ENCODE measurements at places on chromosomes 12 and 14.
A peak's percentile ranks its signal among the peaks of the same experiment; 100 is the strongest.

- DNase-seq, result no peak
These were observed 333.4 kb upstream of the TBX3 start for GRCh38 chr12:115017346-115017745.

DNA sequence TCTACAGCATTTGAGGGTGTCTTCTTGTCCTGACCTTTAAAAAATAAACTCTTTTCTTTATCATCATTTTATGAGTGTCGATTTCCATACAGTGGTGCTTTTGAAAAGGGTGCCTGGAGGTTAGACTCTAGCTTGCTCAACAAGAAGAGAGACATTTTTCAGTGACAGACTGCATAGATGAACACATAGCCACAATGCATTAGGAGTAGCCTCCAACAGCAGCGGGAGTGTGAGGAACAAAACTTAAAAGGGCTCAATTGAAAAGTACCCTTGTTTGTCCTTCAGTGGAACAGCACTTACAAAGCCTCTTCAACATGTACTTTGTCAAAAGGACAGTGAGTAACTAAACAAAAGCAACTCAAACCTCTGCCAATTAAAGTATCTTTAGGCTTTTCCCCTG is 119.3 kb downstream of the SOX5 start:
- DNase-seq, result no peak

DNA sequence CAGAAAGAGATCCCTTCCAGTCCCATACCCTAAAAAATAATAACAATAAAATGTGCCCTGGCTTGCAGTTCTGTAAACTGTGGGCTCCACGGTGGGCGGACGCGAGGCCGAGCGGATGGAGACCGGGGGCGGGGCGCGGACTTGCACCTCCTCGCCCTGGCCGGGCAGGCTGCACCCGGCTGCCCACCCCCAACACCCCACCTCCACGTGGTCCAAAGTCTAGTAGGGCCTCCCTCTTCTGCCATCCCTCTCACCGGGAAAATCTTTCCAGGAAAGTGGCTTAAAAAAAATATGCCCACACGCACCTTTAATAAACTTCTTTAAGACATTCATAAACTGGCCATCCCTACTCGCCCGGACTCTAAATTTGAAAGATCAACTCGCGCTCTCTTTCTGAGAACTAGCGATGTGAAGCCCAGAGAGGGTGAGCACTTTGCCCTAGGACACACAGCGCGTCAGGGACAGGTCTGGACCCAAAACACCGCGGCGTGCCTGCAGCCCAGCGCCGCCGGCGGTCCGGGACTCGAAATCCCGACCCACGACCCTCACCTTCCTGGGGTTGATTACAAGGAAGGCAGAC is 1.9 kb upstream of the BCL11B start:
- no peak for DNase-seq

- no peak for DNase-seq
These were observed 218.9 kb downstream of the SEC23A start for GRCh38 chr14:38884109-38884508.

GRCh38 chr14:99325591-99325990 is 53.6 kb upstream of the BCL11B start:
- no peak for DNase-seq

DNA sequence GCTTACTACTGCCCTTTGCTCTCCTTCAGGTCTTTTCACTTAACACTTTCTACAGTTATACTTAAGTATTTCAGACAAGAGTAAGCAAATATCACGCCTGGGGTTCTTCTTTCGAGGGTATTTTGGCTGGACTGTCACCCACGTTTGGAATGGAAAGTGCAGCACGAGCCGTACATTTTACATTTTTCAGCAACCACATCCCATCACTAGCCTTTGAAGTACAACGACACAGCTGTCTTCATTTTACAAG is 349 bp upstream of the FAM177A1 start:
- no peak for DNase-seq

DNA sequence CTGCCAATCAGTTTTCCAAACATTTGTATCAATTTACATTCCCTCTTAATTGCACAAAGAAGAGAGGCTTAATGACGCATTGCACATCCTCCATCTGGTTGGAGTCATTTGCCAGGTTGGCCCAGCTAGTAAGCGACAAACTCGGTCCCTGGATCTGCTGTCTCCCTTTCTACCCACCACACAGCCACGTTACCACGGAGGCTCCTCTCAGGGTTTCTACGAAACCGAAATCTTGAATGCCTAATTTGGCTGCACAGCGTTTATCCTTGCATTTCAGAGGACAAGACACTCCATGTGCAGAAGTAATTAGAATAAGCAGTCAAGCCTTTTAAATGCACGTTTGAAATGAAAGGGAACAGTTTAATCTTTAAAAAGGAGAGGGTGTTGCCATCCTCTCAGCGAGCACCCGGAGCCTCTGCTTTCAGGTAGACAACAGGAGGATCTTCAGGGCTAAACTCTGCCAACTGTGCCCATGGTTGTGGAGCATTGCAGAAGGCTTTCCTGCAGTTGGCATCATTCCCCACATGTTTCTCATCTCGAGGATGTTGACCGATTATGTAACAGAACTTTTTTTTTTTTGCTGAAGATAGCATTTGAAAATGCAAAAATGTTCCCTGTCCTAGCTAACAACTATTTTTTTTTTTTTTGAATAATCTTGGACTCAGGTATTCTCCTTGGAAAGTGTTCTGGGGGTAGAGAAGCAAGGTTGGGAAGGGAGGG is 37.8 kb downstream of the SLC24A4 start:
- DNase-seq, result no peak

DNA sequence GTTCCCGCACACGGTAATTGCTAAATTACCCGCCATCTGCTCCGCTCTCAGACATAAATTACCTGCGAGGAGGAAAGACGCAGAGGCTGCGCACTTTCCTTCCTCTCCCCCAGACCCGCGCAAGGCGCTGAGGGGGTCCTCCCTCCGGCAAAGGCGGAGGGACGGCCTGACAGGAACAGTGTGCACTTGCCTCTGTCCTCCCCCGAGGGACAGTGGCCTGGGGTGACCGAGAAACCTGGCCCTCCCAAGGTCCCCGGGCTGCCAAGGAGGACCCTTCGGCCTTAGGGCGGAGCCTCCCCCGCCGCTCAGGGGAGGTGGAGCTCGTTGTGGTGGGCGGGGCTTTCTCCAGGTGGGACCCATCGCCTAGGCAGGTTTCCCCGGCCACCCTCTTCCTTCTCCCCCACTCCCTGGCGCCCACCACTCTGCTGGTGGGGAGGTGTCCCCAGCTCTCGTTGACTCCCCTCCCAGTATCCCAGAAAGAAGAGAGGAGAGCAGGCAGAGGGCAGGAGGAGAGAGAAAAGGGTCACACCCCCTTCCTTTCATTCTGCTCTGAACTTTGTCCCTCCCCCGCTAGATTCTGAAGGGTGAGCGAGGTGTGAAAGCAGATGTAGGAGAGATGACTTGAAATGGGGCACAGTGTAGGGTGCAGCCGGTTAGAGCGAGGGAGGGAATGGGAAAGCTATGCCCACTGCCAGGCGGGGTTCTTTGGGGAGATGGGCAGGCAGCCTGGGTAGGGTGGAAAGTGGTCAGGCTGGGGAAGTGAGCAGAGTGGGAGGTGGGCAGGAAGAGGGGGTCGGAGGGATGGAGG is 11.4 kb upstream of the CALCOCO1 start:
- no peak for DNase-seq

DNA sequence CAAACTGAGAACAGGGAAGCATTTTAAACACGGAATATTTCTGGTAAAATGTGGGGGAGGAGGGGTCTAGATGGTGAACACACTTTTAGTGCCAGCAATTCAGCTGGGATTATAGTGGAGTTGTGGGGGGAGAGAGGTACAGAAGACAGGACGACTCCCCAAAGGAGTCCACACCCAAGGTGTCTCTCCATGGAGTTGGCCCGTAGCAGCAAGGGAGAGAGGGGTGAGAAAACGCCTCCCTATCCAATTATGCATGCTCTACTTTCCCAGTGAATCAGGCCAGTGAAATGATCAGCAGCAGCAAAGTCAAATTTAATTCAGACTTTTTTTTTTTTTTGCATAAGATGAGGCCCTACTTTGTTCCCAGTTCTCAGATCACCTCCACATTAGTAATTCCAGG is 38.6 kb downstream of the BTG1 start:
- no peak for DNase-seq

GRCh38 chr12:96506776-96507175 is 17.4 kb downstream of the CFAP54 start:
- DNase-seq, result no peak

GRCh38 chr12:27762757-27763156 is 17.3 kb upstream of the KLHL42 start:
- no peak for DNase-seq

DNA sequence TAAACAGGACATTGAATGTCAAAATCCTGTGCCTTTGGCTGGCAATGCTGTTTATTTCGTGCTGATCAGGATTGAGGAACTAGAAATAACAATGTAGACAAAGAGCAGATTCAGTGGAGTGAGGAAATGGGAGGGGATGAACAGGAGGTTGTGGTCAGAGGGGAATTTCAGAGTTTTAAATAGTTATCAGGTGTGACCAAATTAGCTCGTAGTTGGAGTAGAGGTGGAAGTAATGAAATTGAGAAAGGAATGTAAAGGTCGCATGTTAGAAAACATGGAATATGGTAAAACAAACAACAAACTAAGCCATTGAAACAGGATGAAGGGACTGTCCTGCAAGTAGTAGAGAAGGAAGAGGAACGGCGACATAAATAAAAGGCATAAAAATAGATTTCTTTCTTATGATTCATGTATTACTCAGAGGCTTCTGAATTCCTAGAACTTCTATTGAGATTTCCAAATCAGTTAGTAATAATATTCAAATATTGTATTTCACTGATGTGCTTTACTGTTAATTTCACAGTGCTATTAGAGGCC is 9.5 kb upstream of the SAV1 start:
- peak; percentile 74 for DNase-seq

- no peak for DNase-seq
These were observed 4.7 kb downstream of the TMEM263 start for GRCh38 chr12:106960443-106960842.

- DNase-seq, result peak; percentile 4
These were observed 357.3 kb upstream of the MIS18BP1 start for GRCh38 chr14:45610318-45610717.

DNA sequence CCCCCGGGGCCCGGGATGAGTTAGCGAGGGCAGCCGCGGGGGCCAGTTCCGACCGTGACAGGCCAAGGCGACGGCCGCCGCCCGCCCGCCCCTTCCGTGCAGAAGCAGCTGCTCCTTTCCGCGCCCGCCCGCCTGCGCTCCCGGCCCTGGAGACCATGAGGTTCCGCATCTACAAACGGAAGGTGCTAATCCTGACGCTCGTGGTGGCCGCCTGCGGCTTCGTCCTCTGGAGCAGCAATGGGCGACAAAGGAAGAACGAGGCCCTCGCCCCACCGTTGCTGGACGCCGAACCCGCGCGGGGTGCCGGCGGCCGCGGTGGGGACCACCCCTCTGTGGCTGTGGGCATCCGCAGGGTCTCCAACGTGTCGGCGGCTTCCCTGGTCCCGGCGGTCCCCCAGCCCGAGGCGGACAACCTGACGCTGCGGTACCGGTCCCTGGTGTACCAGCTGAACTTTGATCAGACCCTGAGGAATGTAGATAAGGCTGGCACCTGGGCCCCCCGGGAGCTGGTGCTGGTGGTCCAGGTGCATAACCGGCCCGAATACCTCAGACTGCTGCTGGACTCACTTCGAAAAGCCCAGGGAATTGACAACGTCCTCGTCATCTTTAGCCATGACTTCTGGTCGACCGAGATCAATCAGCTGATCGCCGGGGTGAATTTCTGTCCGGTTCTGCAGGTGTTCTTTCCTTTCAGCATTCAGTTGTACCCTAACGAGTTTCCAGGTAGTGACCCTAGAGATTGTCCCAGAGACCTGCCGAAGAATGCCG is 699 bp downstream of the MGAT2 start:
- DNase-seq, result peak; percentile 6

GRCh38 chr12:67928621-67929383 is 60.4 kb upstream of the IFNG-AS1 start:
- no peak for DNase-seq

DNA sequence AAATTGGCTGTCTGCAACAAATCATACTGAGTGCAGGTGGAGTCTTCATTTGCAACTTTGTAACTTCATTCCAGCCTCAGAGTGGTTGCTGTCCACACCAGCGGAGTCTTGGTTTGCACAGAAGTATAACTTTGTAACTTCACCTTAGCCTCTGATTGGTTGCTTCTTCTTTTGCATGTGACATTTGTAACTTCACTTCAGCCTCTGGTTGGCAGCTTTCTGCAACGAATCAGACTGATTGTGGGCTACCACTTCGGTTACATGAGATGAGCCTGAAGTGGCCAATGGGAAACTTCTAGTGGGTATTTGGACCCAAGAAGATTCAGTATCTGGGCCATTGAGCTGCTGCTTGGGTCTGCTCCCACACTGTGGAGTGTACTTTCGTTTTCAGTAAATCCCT is 17.8 kb downstream of the RASSF8 start:
- DNase-seq, result no peak

DNA sequence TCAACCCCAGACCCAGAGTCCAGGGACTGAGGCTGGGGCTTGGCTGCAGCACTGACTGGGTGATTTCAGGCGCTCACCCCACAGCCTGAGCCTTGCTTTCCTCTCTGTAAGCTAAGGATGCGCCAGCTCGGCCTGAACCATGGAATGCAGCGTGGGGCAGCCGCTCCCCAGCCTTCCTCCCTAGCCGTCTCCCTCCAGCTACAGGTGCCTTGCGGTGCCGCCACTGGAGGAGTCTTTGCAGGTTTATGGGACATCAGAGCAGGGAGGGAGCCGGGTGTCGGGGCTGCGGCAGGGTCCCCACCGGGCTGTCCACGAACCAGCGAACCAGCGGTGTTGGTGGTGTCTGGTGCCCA is 19.4 kb downstream of the PPP2R5C start:
- DNase-seq, result no peak

DNA sequence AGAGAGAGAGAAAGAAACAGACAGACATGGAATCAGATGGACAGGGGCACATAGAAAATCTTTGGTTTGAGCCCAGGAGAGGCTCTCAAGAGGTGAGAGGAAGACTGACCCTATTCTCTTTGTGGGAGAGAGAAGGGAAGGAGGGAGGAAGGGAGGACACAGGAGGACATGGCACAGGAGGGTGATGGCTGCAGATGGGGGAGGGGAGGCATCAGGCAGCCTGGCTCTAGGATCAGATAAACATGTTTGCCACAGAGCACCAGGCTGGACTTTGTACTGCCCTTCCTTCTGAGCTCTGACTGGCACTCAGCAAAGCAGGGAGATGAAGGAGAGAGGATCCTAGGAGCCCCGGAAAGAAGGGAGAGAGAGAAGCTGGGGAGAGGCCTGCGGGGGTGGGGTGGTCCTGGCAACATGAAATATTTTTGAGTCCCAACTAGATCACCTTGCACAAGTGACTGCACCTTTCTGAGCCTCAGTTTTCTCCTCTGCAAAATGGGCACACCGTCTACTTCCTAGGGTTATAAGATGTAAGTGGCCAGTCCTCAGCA is 6.1 kb downstream of the HNF1A start:
- no peak for DNase-seq

- DNase-seq, result no peak
These were observed 1006.4 kb upstream of the TMEM132C start for GRCh38 chr12:127260531-127260930.

GRCh38 chr12:57161491-57161890 is 14.1 kb upstream of the LRP1-AS start:
- no peak for DNase-seq

GRCh38 chr14:49992901-49993339 is 100.0 kb downstream of the ARF6 start:
- no peak for DNase-seq

- no peak for DNase-seq
These were observed 233.6 kb upstream of the E2F7 start for GRCh38 chr12:77299001-77299400.

- DNase-seq, result peak; percentile 85
These were observed 6.7 kb downstream of the DDX47 start for GRCh38 chr12:12819752-12820311.

- no peak for DNase-seq
These were observed 3.3 kb downstream of the FAM181A start for GRCh38 chr14:93930296-93930988.

Measured in endothelial cell of umbilical vein (primary cell).